Psoas muscle (tissue), 8 donors: ENCODE measurements at places on chromosomes 3 and 15. TPM values are rescaled to one million over a fixed set of nuclear protein-coding genes. Genes with fewer than 3 reads are reported as not detected.
A peak's percentile ranks its signal among the peaks of the same experiment; 100 is the strongest.

DNA sequence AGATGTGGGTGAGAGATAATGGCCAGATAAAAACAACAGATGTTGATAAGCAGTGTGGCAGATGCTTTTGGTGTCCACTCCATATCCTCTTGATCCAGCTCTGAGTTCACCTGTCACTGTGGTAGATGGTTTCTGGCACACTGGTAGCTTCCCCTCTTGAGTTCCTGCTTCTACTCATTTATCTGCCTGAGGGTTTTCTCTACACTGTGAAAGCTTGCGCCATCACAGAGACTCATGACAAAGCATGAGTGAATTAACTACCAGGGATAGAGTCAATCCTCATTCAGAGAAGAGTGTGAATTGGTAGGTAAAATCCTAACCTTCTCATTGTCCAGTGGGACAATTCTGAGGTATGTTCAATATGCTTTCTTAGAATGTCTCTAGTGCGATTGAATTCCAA lies 50.0 kb upstream of the ARHGEF26 start:
- DNase-seq = no peak
- no peak overlapping the region for H3K4me3 ChIP-seq
- no peaks in the 10 kb centered on the region for H3K4me1 ChIP-seq
- no peak overlapping the region for H3K27ac ChIP-seq
- H3K27me3 ChIP-seq = no peaks in the 10 kb centered on the region

GRCh38 chr15:72313448-72313840 lies 6.5 kb downstream of the CELF6 start:
- no peaks in the 10 kb centered on the region for H3K36me3 ChIP-seq
- H3K4me3 ChIP-seq = no peak overlapping the region
- no peak overlapping the region for H3K27ac ChIP-seq
- no peak for DNase-seq
- H3K27me3 ChIP-seq = no peaks in the 10 kb centered on the region

GRCh38 chr15:36831904-36832287 lies 252.5 kb downstream of the CDIN1 start:
- H3K4me1 ChIP-seq = no peaks in the 10 kb centered on the region
- H3K36me3 ChIP-seq = no peaks in the 10 kb centered on the region
- no peak for DNase-seq
- no peak overlapping the region for H3K4me3 ChIP-seq
- no peak overlapping the region for H3K27ac ChIP-seq
- no peaks in the 10 kb centered on the region for H3K27me3 ChIP-seq

ATXN7 gene
- 22.5 TPM for total RNA-seq

- no peak overlapping the region for H3K4me3 ChIP-seq
- peaks cover 45% of the 10 kb centered on the region for H3K4me1 ChIP-seq
- H3K36me3 ChIP-seq = no peaks in the 10 kb centered on the region
Observed at GRCh38 chr3:196775938-196776337, 36.3 kb downstream of the PAK2 start.

DNA sequence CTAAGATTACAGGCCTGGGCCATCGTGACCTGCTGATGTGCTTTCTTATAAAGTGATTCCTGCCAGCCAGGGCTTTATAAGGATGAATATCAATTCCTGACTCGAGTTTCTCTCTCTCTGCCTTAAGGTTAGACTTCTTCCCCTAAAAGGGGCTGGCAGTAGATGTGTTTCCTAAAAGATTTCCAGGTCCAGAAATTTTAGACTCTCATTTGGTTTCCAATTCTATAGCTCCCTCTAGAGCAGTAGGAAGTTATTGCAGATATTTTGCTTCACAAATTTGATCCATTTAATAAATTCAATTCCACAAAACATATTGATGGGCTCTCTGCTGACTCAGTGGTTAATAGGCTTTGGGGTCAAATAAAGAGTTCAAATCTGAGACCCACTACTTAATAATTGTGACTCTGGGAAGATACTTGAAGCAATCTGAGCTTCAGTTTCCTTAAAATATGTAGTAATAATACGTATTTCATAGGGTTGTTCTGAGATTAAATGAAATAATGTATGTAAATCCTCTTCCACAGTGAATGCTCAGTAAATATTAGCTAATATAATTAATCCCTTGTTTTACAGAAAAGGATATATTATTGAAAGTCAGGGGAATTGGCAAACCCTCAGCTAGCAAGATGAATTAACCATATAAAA lies 2.1 kb downstream of the TRIM69 start:
- DNase-seq = no peak
- no peak overlapping the region for H3K27ac ChIP-seq
- no peaks in the 10 kb centered on the region for H3K36me3 ChIP-seq

CYP8B1 gene
- total RNA-seq = not detected

DNA sequence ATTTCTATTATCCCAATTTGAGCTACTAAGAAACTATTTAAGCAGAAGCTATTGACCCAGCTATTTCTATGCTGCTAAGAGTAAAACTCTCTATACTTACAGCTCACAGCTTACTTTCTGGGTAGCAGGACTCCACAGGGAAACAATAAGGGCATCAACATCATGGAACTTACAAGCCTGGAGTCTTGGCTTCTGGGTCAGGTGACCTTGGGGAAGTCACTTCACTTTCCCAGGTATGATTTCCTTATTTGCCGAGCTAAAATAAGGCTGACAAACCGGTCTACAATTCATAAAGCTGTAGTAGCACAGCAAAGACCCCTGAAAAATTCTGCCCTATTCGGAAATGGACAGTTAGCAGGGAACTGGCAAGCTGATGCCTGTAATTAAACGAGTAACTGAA lies 278.3 kb upstream of the NR2F2 start:
- peak overlapping the region; percentile 85 for H3K27ac ChIP-seq
- DNase-seq = no peak
- no peaks in the 10 kb centered on the region for H3K36me3 ChIP-seq
- peaks cover 16% of the 10 kb centered on the region for H3K4me1 ChIP-seq
- H3K27me3 ChIP-seq = no peaks in the 10 kb centered on the region

ARPC4 gene
- total RNA-seq = 80.2 TPM

ARGFX gene
- total RNA-seq = not detected

DNA sequence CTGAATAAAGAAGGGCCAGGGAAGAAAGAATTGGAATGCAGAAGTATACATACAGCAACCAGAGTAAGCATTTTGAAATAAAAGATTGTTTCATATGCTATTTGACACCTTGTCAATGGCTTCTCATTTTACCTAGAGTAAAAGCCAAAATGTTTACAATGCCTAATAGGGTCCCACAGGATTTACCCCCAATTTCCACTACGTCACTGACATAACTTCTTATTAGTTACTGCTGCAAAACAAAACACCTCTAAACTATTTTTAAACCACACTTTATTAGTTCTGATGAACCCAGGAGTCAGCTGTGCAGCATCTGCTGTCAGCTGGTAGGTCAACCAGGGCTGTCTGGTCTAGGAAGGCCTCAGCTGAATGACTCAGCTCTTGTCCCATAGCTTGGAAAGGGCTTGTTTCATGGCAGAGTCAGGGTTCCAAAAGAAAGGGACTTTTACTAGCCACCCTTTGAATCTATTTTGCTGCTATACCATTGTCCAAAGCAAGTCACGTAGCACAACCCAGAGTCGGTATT lies 945.1 kb downstream of the EPHA3 start:
- H3K27ac ChIP-seq = no peak overlapping the region
- H3K36me3 ChIP-seq = no peaks in the 10 kb centered on the region
- no peaks in the 10 kb centered on the region for H3K27me3 ChIP-seq
- H3K4me3 ChIP-seq = no peak overlapping the region

DNA sequence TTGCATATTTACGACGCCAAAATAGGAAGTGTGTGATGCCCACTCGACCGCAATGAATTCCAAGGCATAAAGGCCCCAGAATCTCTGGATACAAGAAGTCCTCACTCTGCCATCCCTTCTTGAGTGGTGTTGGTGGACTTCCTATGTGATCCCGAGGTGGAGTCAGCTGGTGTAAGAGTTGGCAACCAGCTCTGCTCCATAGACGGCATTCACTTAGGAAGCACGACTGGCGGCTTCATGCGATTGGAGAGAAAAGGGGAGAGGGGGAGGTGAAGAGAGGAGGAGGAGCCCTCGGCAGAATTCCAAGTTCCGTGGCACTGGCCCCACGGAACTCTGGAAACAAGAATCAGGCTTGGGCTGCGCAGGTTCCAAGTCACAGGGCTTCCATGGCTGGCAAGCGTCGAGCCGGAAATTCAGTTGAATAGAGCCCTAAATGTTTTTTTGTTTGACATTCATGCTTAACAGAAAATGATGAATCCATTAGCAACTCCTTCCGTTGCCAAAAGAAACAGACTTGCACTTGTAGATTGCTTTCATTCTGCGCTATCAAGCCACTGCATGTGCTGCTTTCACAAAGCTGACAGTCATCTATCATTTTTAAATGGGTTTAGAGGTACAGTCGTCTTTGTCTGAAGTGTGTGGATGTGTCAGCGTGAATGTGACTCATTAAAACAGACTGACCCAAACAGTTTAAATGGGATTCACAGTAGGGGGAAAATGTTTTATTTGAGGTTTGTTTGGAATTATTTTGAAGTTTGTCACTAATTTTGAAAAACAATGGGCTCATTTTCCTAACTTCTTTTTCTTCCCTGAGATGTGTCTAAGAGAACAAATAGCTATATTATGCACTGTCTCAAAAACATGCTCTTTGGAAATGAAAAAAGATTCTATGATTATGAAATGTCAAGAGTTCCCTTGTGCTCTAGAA lies 428.3 kb upstream of the ATP11B start:
- no peaks in the 10 kb centered on the region for H3K4me1 ChIP-seq
- no peak overlapping the region for H3K4me3 ChIP-seq
- no peaks in the 10 kb centered on the region for H3K36me3 ChIP-seq
- H3K27ac ChIP-seq = no peak overlapping the region
- no peak for DNase-seq

SH2D7 gene
- total RNA-seq = not detected

DNA sequence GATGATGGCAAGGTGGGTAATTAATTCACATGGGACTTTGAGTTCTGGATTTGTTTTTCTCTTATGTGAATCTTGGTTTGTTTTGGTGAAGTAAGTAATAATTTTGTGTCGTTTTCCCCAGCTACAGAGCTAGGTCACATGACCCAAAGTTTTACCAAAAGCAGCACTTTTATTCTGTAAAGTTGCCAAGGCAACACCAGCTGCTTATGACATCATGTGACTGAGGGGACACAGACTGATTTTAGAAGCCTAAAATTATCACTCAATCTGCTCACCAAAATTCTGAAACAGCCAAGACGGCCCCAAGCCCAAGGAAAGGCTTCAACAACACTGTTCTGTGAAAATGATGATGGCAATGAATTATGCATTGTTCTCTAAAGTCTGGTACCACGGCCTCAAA lies 63.9 kb downstream of the MEX3B start:
- no peaks in the 10 kb centered on the region for H3K27me3 ChIP-seq
- no peak overlapping the region for H3K4me3 ChIP-seq
- H3K27ac ChIP-seq = no peak overlapping the region
- H3K36me3 ChIP-seq = no peaks in the 10 kb centered on the region
- no peaks in the 10 kb centered on the region for H3K4me1 ChIP-seq
- no peak for DNase-seq

- peak overlapping the region; percentile 28 for H3K4me3 ChIP-seq
- H3K27ac ChIP-seq = peak overlapping the region; percentile 36
- no peaks in the 10 kb centered on the region for H3K27me3 ChIP-seq
- peak; percentile 52 for DNase-seq
- no peaks in the 10 kb centered on the region for H3K36me3 ChIP-seq
Observed at GRCh38 chr3:23612296-23612891, 193.4 kb upstream of the UBE2E1 start.

- H3K36me3 ChIP-seq = no peaks in the 10 kb centered on the region
- H3K4me3 ChIP-seq = no peak overlapping the region
- H3K27ac ChIP-seq = no peak overlapping the region
- DNase-seq = peak; percentile 85
- H3K4me1 ChIP-seq = no peaks in the 10 kb centered on the region
Observed at GRCh38 chr15:81189583-81190283, 6.9 kb upstream of the IL16 start.

DNA sequence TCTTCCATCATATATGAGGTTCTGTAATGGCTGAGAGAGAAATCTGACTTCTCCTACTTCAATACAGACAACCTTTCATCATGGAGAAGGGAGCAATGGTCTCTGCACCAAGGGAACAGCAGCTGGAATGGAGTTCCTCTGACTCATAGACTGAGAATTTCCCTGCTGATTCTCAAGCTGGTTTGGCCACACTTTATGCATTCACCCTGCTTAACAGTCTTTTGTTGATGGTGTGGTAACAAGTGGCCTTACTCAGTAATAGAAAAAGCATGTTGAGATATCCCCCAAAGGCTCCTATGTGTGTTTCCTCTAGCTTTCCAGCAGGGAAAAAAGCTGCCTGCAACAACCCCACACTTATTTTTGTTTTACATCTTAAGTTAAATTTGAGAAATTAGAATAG lies 138.1 kb downstream of the GREM1 start:
- no peaks in the 10 kb centered on the region for H3K4me1 ChIP-seq
- no peak for DNase-seq
- no peaks in the 10 kb centered on the region for H3K36me3 ChIP-seq
- no peaks in the 10 kb centered on the region for H3K27me3 ChIP-seq

DNA sequence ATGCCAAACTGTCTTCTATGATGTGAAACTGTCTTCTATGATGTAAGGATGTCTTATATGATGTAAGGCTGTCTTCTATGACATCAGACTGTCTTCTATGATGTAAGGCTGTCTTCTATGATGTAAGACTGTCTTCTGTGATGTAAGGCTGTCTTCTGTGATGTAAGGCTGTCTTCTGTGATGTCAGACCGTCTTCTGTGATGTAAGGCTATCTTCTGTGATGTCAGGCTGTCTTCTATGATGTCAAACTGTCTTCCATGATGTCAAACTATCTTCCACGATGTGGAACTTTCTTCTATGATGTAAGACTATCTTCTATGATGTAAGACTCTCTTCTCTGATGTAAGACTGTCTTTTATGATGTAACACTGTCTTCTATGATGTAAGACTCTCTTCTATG lies 27.9 kb downstream of the MGLL start:
- H3K27me3 ChIP-seq = no peaks in the 10 kb centered on the region
- H3K27ac ChIP-seq = no peak overlapping the region
- H3K4me1 ChIP-seq = peaks cover 43% of the 10 kb centered on the region

KBTBD8 gene
- 8.5 TPM for total RNA-seq

DNA sequence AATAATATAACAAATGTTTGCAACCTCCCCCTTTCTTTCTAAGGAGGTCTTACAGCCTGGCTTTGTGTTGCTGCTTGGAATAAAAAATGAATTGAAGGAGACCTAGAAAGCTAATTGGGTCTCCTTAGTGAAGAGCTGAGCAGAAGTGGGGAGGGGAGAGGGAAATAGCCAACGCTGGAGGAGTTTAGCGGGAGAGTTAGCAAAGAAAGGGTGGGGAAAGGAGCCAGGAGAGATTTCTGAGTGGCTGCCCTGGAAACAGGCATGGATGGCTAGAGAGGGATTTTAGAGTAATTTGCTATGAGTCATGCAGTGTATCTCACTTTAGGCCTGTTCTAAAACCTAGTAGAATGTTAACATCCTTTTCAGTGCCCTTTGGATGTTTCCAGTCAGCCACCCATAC lies 45.2 kb upstream of the PFN2 start:
- no peak overlapping the region for H3K4me3 ChIP-seq
- no peaks in the 10 kb centered on the region for H3K36me3 ChIP-seq
- no peaks in the 10 kb centered on the region for H3K27me3 ChIP-seq
- no peaks in the 10 kb centered on the region for H3K4me1 ChIP-seq
- no peak overlapping the region for H3K27ac ChIP-seq
